ENCODE measurements at places on chromosomes 7 and 10.

- DNase-seq: no peak
Observed at GRCh38 chr10:125093199-125093973, 67.0 kb downstream of the CTBP2 start.

GRCh38 chr7:88396295-88396947 lies 89.7 kb upstream of the STEAP4 start:
- DNase-seq: no peak

GRCh38 chr7:29265208-29265923 lies 70.8 kb downstream of the CHN2 start:
- DNase-seq: no peak

DNA sequence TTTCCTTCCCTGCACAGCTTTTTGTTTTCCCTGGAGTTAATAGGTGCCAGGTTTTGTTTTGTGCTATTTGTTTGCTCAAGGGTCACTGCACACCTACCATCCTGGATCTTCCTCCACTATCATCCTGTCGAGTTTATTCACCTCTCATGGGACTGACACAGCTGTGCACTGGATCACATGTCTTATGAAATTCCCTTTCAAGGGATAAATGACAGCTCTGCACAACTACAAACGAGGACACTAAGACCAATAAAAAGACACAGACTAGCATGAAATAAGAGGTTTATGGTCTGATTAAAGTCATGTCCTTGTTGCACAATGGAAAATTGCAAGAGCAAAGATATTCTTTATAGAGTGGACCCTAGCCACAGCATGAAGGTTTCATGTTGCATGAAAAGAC lies 76.7 kb upstream of the SFMBT2 start:
- DNase-seq: no peak

GRCh38 chr10:114647545-114648138 lies 10.4 kb downstream of the ABLIM1 start:
- no peak for DNase-seq

GRCh38 chr10:97199152-97199551 lies 13.4 kb upstream of the SLIT1 start:
- DNase-seq: peak; percentile 55

DNA sequence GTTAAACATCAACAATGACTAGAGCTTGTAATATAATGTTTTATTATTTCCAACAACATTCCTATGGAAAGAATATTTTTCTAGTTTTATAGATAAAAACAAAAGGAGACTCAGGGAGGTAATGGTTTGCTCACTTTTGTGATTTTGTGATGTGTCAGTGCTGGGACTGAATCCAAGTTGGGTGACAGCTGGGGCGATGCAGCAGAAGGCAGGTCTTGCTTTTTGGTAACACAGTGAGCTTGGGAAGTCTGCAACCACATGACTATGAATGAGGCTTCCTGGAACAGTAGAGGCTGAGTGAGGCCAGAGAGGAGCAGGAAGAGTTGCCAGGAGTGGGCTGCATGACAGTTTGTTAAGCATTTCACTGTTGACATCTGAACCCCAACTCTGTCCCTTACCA lies 4.9 kb upstream of the YKT6 start:
- DNase-seq: peak; percentile 20

GRCh38 chr7:128255271-128255670 lies 14.2 kb downstream of the LEP start:
- DNase-seq: no peak

- no peak for DNase-seq
Observed at GRCh38 chr10:103706047-103706446, 149.3 kb downstream of the SH3PXD2A start.

- no peak for DNase-seq
Observed at GRCh38 chr10:133230387-133231195, 574 bp downstream of the UTF1 start.

DNA sequence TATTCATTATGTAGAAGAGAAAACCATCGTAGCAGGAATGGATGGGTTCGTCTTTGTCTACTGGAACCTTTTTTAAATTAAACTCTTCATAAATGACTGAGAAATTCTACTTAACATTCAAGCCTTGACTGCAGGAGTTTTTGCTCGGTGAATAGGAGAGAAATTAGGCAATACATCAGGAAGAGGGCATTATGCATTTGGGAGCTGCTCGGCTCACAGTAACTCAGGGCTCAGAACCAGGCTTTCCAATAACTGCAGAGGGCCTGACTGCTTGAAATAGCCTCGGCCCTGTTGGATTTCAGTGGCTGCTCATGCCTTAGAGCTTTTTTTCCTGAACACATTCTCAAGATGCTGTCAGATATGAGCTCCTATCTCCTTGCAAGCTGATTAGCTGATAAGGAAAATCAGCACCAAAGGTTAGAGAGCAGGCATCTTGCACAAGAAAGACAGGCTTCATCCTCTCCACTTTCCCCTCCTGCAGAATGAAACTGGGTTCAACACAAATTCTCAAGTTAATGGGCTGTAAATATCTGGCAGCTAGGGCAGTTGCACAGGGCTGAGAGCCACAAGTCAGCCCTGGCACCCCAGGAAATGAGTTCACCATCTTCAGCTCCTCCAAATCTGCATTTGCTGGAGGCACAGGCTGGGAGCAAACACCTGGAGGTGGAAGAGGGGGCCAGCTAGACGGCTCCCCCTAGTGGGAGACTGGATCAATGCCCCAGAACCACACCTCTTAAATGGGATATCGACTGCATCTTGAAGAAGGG lies 24.3 kb downstream of the TECTB start:
- peak; percentile 29 for DNase-seq

DNA sequence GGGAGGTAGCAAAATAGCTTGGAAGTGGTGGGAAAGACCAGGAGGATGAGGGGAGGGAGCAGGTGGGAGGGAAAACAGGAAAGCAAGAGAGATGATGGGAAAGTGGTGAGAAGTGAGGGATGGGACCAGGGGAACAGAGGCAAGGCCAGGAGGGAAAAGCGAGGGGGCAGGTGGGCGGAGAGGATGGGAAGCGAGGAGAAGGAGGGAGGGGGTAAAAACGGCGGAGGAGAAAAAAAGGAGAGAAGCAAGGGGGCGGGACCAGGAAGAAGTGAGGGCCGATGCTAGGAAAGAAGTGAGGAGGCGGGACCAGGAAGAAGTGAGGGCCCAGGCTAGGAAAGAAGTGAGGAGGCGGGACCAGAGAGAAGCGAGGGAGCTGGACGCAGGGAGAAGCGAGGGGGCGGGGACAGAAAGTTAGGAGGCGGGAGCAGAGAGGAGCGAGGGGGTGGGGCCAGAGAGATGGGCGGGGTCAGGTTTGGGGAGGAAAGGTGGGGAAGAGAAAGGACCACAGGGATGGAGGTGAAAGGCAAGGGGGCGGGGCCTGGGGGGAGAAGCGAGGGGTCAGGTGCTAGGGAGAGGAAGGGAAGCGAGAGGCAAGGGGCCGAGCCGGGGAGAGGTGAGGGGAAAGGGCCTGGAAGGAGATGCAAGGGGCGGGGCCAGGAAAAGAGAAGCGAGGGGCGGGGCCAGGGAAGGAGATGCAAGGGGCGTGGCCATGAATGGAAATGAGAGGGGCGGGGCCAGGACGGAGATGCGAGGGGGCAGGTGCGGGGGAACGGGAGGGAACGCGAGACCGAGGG lies 984 bp downstream of the SMURF1 start:
- peak; percentile 62 for DNase-seq

- no peak for DNase-seq
Observed at GRCh38 chr7:42046483-42046882, 190.5 kb downstream of the GLI3 start.

- no peak for DNase-seq
Observed at GRCh38 chr7:46189255-46189790, 268.3 kb upstream of the IGFBP3 start.

DNA sequence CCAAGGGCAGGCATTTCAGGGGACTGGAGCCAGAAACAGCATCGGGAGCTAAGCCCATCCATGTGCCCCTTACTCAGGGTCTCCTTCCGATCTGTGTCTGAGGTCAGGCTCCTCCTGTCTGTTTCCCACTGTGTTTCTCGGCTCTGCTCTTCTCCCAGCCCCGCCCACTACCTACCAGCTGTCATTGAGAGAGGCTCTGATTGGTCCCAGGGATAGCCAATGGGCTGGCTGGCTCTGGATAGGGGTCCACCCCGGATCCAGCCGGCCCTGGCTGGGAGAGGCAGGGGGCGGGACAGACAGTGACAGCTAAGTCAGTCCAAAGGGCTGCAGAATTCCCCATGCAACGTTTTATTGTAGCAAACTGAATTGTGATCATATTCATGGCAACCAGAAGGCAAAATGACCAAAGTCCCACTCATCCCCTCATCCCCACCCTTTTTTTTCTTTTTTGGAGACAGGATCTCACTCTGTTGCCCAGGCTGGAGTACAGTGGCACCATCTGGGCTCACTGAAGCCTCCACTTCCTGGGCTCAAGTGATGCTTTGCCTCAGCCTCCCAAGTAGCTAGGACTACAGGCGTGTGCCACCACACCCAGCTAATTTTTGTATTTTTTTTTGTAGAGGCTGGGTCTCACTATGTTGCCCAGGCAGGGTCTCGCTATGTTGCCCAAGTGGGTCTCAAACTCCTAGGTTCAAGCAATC lies 76.3 kb downstream of the CLIP2 start:
- DNase-seq: peak; percentile 49

- no peak for DNase-seq
Observed at GRCh38 chr10:129814681-129815646, 149.1 kb downstream of the EBF3 start.

DNA sequence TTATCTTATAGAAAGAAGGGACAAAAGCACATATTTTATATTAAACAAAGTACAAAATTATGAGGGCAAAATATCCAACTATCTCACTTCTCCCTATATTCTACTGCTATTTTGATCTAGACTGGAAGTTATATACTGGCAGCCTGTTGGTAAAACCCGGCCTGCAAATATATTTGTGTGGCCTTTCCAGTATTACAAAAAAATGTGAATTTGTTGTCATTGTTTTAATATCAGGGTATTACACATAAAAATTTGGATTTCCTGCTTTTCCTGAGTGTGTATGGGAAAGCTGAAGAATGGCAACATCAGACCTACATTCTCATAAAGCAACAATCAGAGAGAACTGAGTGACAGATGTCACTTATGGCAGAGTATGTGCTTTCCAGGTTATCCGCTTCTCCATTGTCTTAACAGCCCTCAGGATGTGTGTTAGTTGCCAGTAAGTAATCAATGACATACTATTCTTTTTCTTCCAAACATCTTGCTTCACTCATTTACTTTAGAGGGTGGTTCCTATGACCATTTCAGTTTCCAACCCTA lies 7.3 kb downstream of the SYPL1 start:
- no peak for DNase-seq

GRCh38 chr7:100360135-100360854 lies 2.4 kb downstream of the PILRB start:
- no peak for DNase-seq

All from Jurkat, Clone E6-1 (cell line).